ENCODE measurements at places on chromosomes 2 and 18. TPM values are rescaled to one million over a fixed set of nuclear protein-coding genes. Genes with fewer than 3 reads are reported as not detected.

Gene HNMT
- 1.1 TPM for total RNA-seq

Gene TWIST2
- 12.1 TPM for total RNA-seq

Gene NOL4
- total RNA-seq: not detected

Gene LRP2
- total RNA-seq: not detected

Gene PAPOLG
- 10.0 TPM for total RNA-seq

Gene TMEM178A
- 0.21 TPM for total RNA-seq

Gene ARL5A
- total RNA-seq: 19.8 TPM

Gene RSAD2
- 0.19 TPM for total RNA-seq

All from A549 treated with dexamethasone at 1 μM for 4 hours (cell line).